ENCODE measurements at places on chromosomes 12 and 14.

DNA sequence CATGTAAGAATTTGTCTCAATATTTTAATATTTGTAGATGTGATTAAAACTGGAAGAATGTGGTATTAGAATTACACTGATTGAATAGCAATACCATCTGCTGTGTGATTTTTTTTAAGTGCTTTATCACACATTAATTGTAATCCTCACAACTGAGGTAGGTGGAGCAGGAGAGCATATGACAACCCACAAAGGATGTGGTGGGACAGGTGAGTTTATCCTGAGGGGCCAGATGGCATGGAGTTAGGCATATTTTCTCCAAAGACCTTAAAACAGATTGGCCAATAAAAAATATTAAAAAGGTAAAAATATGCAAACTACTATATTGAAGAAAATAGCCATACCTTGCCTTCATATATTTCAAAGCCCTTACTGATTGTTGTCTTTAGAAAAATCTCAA is 7.8 kb downstream of the LRRC10 start:
- DNase-seq = peak; percentile 27

DNA sequence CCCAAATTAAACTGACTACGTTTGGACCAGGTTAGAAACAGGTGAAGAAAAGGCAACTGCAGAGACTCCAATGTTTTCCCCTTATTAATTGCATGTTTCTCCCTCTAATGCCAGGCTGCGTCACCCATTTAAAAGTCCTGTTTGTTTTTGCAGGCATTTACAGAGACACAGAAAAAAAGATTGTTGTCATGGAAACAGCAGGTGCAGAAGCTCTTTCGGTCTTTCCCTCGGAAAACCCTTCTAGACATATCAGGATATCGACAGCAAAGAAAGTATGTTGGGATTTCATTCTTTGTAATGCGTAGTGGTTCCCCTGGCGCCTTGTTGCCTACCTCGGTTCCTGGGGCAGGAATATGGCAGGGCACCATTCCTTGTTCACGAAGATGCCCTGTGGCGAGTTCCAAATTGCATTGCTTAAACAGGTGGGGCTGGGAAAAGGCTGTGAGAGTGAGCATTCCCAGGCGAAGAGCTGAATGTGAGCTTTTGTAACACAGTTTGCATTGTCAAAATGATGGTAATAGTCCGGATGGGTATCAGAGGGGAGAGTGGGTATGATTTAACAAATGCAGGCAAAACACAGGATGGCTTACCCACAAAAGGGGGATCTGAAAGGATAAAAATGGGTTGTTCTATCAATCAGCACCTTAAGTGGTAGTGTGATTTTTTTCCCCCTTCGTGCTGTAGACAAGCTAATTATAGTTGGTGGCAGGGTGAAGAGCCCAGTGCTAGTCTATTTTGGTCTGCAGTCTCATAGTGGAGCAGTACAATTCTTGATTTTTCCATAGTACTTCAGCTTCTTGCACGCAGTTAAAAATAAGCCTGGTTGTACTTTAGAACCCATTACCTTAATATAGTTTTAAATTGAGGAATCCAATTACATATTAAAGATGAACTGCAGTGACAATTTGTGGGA is 132.4 kb downstream of the GCH1 start:
- DNase-seq = no peak

- peak; percentile 83 for DNase-seq
These were observed 55.7 kb upstream of the PTGR2 start for GRCh38 chr14:73795974-73796373.

DNA sequence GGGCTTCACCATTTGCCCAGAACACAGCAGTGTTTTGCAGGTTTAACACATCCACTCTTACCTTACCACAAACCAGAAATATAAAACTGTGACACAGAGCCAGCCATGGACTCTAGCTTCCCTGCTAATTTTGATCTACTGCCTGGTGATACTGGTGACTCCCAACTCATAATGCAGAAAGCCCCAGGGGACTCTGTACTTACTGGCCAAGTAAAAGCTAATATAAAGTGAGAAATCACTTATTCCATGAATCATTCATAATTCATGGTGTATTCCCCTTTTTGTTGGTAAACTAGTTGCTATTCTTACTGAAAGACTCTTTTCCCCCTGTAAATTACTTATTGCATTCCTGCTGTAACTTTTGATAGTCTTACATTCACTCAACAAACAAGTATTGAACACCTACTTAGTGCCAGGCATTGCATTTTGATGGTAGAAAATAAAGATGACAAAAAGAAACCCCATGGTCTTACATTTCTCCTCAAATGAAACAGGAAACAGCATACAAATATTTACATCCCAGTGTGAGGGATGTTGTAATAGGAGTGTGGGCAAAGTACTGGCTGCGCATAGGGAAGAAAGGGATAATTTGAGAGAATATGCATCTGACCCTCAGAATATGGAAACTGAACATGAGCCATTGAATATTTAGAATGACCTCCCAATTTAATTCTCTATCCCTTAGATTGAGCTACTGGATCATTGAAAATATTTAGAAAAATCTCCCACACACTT is 279.6 kb downstream of the PDZRN4 start:
- no peak for DNase-seq

GRCh38 chr12:75977590-75977951 is 54.0 kb downstream of the PHLDA1 start:
- DNase-seq = no peak

DNA sequence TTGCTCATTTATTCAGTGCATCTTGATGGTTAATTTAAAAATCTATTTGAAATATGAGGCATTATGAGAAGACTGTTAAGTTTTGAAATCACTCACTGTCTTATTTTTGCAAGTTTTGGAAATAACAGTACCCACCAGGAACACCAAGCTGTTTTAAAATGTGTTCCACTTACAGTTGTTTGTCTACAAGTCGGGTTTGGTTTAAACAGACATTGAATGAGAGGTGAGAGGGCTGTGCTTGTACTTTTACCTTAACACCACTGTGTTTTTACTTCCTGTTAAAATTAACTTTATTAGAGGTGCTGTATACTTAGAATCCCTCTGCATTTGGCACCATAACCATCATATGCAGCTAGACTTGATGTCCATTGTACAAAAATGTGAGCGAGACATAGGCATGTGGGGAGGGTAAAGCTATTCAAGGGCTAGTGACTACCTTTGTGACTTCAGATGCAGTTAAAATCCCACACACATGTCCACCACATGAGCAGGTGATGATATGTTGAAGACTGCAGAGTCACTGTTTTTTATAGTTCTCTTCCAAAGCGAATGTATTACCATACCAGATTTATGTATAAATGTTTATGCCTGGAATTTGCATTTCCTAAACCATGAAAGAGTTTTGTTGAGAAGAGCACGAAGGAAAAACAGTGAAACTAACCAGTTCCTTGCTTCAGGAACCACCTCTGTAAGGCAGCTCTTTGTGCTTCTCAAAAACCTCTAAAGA is 12.9 kb downstream of the ELK3 start:
- no peak for DNase-seq

DNA sequence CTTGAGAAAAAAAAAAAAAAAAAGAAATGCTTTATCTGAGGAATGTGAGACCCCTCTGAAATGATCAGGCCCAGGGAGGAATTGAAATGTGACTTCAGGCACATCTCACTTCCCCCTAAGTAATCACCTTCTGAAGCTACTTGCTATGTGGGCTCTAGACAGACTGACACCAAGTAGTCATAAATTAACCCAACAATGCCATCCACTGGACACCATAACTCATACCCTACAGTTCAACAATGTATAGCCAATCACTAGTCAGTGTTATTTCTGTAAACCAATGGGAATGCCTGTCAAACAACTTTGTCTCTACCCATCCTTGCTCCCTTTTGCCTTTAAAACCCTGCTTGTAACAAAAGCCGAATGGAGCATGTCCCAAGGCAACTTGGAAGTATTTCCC is 182.7 kb upstream of the TMPO start:
- no peak for DNase-seq

- DNase-seq = no peak
These were observed 208.0 kb downstream of the SLC41A2 start for GRCh38 chr12:104750061-104750460.

- no peak for DNase-seq
These were observed 125.9 kb downstream of the EFCAB11 start for GRCh38 chr14:89828471-89829165.

DNA sequence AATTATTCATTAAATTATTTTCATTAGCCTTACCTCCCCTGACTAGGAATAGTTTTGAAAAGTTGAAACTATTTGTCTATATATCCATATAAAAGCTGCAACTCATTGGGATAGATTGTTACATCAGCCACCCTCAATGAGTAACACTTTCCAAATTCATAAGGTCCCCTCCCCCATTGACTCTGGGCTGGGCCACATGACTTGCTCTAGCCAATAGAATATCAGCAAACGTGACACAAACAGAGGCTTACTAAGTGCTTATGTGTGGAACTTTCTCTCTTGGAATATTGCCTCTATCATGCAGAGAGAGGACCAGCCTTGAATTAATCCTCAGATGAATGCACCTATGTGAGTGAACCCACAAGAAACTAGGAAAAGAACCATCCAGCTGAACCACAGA is 213.7 kb downstream of the CCDC59 start:
- no peak for DNase-seq

- no peak for DNase-seq
These were observed 7.3 kb downstream of the LHX5 start for GRCh38 chr12:113464452-113464775.

DNA sequence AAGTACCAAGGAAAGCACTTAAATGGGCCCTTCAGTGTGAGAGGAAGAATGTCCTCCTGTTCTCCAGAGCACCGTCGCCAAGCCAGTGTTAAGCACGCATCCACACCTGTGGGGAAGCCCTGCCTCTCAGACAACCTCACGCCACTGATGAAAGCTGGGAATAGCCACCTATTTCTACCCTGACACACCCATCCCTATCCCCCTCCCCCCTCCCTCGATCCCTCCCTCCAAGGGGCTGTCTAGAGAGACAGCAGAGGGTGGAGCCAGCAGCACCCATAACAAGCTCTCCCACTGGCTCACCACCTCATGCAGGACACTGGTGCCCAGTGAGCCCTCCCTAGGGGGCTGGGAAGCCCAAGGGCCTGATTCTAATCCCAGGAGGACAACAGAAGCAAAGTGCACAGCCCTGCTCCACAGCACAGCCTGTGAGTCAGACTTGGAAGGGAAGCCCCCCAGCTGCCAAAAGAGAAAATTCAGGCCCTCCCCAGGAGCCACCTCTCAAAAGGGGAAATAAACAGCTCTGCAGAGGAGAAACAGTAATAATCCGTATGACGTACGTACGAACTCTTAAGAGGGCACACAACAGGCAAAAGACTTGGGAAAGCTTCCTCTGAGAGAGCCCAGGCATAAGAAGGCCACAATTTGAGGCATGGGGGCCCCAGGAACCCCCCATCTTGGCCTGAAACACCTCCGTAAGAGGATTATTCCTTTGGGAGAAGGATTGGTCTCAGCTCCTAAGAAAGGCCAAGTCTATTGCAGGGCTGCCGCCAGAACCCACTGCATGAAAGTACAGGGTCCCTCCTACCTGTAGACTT is 7.8 kb downstream of the PITPNM2 start:
- peak; percentile 71 for DNase-seq

- no peak for DNase-seq
These were observed 79.1 kb downstream of the KCNK10 start for GRCh38 chr14:88243946-88244345.

- no peak for DNase-seq
These were observed 1.7 kb upstream of the HSPB8 start for GRCh38 chr12:119177056-119177325.

DNA sequence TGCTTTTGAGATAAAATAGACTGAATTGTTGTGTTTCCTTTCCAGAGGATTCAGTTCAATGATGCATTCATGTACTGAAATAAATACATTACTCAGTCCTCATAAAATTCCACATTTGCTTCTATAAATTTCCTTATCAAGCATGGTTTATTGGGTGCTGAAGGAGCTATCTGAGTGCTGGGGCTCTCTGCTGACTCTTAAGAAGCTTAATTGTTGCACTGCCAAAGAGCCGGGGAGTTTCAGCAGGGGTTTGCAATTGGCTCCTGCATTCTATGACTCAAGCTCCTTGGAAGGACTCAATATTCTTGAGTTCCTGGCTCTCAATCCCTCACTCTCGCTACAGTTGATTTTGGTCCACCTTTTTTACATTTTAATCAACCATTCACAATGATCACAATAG is 69.8 kb upstream of the PYGL start:
- peak; percentile 58 for DNase-seq

- no peak for DNase-seq
These were observed 13.5 kb downstream of the SINHCAF start for GRCh38 chr12:31312431-31312830.

GRCh38 chr12:98893675-98894411 is 248.8 kb downstream of the APAF1 start:
- DNase-seq = no peak

GRCh38 chr12:118330421-118331018 is 42.2 kb downstream of the TAOK3 start:
- DNase-seq = no peak

DNA sequence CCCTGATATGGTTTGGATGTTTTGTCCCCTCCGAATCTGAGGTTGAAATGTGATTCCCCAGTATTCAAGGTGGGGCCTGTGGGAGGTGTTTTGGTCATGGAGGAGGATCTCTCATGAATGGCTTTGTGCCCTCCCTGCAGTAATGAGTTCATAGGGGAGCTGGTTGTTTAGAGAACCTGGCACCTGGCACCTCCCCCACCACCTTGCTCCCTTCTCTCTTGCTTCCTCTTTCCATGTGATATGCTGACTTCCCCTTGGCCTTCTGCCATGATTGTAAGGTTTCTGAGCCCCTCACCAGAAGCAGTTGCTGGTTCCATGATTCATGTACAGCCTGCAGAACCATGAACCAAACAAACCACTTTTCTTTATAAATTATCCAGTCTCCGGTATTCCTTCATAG is 32.6 kb downstream of the CD163L1 start:
- no peak for DNase-seq

GRCh38 chr14:21894003-21894897 is 220.6 kb upstream of the OR4E1 start:
- DNase-seq = peak; percentile 33

DNA sequence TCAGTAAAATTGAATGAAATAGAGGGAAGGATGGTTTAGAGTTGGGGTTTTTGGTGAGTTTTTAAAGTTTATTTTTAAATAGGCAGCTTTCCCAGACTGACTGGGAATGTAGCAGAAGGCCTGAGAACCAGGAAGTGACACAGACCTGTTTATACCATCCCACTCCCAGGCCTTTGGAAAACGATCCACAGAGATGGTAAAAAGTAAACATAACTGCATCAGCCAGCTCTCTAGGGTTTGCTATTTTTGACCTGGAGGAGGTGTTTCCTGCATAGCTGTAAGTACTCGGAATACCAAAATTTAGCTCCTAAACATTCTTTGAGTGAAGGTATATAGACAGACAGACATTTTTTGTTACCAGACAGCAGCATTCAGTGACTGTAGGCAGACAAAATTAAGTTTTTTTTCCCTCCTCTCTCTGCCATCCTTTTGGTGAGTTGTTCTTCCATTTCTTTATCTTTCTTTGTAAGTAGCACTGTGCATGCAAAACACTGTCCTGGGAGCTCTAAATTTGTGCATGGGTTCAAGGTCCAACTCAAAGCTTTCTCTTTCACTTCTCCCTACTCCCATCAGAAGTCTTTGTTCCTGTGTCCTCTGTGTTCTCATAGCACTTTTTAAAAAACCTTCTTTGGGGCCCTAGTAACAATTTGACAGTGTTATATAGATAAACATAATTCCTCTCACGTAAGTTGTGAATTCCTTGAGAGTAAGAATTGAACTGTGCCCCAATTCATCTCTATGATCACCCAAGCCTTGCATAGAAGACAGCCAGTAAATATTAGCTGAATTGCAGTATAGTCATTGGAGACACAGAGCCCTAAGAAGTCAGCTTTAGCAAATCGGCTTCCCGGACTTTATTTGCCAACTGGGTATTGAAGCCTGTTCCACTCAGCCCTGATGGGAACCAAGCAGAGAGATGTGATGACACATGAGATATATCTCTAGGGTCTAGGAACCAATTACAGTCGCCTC is 37.4 kb downstream of the SUSD6 start:
- peak; percentile 38 for DNase-seq
